Skeletal muscle cell (primary cell): ENCODE measurements at places on chromosomes 2 and 18.

DNA sequence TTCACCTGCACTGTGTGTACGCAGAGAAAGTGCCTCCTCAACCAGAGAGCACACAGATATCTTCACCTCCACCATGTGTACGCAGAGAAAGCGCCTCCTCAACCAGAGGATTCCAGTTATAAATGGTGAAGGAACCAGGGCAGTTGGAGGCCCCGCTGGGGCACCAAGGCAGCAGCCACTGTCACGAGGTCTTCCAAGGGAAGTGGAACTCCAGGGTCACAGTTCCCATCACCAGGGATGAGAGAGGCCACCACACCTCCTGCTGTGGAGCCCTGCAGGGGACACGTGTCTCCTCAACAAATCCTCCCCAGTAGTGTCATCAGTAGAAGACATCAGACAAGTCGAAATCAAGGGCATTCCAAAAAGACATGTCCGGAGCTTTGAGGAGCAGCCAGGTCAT, 28.2 kb upstream of the NFATC1 start:
- no peak for DNase-seq

DNA sequence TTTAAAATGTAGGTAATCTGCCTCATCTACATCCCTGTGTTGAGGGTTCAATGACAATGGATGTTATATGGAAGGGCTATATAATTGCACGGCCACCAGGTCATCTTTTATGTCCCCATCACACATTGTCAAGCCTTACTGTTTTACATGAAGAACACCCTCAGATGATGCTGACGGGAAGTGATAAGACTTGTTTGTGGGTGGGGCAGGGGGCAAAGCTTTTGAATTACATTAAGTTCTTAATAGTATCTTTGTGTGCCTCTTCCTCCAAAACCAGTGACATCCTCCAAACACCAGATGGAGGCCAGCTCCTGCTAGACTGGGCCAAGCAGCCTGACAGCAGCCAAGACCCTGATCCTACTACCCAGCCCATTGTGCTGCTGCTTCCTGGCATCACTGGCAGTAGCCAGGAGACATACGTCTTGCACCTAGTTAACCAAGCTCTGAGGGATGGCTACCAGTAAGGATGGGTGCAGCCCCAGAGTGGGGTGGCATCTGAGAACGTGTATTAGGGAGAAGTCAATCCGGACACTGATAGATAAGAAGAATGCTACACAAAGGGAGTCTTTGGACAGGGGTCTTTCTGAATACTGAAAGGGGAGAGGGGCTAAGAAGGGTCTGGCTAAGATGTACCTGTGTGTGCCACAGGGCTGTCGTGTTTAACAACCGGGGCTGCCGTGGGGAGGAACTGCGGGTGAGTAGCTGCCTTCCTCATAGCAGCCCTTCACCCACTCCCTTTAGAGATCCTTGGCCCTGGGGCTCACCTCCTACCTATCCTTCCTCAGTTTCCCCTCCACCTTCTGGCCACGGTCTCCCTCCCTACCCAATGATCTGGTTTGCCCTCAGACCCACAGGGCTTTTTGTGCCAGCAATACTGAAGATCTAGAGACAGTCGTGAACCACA, 5.3 kb downstream of the ABHD1 start:
- no peak for DNase-seq

GRCh38 chr2:217958206-217958883, 44.5 kb downstream of the TNS1 start:
- DNase-seq = no peak

GRCh38 chr2:202149936-202150335, 76.9 kb downstream of the KIAA2012 start:
- no peak for DNase-seq

DNA sequence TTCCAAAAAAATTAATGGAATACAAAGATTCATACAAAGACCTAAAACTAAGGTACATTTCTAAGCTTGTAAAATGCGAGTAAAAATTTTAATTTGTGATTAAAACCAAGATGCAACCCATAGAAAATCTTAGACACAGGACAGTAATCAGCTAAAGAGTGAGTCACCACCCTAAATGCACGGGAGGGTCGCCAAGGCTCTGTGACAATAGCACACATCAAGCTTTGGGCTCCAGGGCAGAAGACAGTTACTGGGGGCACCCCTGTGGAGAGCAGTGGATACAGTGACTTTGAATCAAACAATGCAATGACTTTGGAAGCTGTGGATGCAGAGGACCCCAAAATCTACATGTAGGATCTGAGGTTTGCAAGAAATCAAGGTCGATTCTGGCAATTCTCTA, 7.5 kb downstream of the FLACC1 start:
- no peak for DNase-seq
